ENCODE measurements at places on chromosomes 11 and 22. TPM values are rescaled to one million over a fixed set of nuclear protein-coding genes. Genes with fewer than 3 reads are reported as not detected.

RFPL1 gene
- total RNA-seq, result not detected

PATE2 gene
- 0.18 TPM for total RNA-seq

SCGB1A1 gene
- not detected for total RNA-seq

CWF19L2 gene
- 41.3 TPM for total RNA-seq

KRTAP5-9 gene
- not detected for total RNA-seq

ACTN3 gene
- total RNA-seq, result not detected

FAM181B gene
- total RNA-seq, result 0.25 TPM

MIAT gene
- total RNA-seq, result 0.72 TPM

SCUBE1 gene
- not detected for total RNA-seq

GGTLC2 gene
- not detected for total RNA-seq

SLC22A8 gene
- total RNA-seq, result not detected

APOA5 gene
- total RNA-seq, result not detected

DNA sequence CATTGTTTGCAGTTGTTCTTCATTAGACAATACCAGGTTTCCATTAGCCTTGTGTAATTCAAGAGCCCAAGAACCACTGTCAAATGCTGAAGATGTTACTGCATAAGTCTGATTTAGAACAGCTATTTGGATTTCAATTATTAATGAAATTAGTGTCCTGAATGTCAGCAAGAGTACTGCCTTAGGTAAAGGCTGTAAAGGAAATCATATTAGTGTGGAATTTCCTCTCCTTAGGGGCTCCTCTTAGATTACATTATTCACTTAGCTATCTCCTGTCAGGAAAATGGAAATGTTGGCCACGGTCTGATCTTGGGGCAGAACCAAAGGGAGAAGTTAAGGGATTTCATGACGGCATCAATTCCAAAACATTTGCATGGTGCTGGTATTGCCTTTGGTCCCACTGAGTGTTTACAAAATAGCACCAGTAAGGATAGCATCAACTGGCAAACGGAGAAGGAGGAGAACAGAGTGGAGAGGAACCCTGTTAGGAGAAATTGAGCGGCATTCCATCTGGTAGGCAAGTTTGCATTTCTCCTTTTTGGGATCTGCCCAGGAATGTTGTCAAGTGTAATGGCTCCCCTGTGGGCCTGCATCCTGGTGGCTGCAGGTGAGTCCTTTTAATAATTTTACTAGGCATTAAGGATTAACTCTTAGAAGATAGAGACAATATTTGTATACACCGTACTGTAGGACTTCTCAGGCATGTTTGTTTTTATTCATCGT lies at the start of gene HTR3B:
Gene HTR3B, plus strand, starts transcription at position 418 of the 723 bp plus-strand sequence. Its CDS starts 138 bp downstream, at position 556.
- DNase-seq, result no peak

DNA sequence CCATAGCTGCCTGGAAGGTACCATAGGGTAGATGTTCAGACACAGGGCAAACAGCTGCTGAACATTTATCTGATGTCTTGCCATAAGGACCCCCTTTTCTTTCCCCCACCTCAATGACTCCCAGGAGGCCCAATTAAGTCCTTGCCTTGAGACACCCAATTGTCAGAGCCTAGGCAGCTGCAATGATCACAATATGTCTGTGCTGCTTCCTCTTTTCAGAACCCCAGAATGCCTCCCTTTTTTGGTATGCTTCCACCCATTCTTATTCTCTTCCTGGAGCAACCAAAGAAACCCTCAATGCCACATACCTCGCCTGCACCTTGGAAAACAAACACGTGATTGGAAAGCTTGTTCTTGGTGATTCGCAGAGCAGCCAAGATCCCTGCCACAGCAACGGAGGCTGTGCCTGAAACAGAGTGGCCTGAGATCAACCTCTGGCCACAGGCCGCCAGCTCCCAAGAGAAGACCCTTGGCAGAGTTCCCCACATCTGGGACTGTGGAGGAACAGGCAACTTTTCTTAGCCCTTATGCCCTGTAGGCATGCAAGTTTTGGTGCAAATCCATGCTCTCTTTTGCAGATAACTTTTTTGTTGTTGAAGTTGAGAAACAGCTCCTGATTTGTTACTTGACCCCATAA lies 75.4 kb downstream of the CCDC81 start:
- no peak for DNase-seq

- DNase-seq, result peak; percentile 57
Observed at GRCh38 chr22:22692707-22693530, 48.5 kb downstream of the GGTLC2 start.

GRCh38 chr11:70040869-70041501 lies 37.1 kb upstream of the ANO1 start:
- DNase-seq, result no peak

DNA sequence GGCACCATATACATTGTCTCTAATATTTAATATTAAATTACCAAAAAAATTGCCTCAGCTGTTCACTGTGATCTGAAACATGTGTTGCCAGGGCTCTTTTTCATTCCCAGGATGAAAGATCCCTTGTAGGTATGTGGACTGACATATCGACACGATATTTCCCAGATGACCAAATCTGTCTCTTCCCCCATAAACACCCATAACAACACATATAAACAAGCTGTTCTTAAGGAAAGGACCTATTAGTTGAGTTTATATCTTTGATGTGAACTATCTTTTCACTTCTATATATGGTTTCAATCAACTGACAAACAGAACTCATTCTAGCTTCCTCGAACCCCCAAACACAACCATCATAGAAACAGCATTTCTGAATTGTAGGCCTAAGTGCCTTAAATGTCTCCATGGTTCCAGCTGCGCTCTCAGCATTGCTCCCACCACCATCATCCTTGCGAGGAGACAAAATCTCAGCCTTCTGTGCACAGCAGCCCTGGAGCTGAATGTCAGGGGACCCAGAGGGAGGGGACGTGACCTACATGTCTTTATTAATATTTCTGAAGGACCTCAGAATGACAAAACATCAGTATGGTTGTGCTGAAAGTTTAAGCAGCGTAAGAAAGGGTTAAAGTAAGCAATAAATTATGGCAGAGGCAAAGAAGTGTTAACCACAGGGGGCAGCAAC lies 67.0 kb downstream of the ETS1 start:
- no peak for DNase-seq

DNA sequence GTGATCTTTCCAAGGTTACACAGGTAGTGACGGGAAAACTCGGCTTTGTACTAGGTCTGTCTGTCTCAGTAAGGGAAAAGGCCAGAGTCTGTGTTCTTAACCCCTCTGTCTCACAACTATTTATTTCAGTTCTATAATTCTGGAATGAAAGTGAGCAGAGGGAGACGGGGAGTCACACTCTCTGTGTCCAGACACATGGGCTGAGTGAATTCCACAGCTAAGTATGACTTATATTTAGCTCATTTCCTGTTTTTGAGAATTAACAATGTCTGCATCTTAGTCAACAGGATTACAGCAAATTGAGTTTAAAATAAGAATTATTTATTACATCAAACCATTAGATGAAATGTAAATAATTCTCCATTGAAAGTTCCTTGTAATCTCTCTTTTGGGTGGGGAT lies 62.5 kb upstream of the OR4B1 start:
- peak; percentile 46 for DNase-seq

- peak; percentile 78 for DNase-seq
Observed at GRCh38 chr11:131674051-131674755, 303.8 kb downstream of the NTM start.

DNA sequence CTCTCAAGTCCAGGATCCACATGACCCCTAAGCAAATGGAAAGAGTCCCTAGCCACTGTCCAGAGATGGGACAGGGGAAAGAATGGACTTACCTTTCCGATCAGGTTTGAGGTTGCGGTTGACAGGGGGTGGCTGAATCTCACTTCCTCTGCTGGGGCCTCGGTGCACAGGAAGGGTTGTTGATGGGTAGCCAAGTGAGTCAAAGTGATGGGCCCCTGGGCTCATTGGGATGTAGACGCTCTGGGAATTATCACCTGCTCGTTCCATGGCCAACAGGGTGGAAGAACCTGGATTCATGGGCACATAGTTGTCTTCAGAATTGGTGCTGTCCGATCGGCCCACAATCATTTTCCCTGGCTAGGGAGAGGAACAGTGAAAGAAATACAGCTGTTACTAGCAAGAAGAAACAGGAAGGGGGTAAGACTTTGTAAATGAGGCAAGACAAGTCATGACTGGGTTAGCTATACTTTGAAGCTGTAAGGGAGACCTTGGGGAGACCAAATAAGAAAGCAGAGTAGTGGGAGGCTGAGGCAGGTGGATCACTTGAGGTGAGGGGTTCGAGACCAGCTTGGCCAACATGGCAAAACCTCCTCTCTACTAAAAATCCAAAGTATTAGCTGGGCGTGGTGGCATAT lies 34.7 kb downstream of the USP35 start:
- no peak for DNase-seq

GRCh38 chr22:20524004-20524481 lies 16.6 kb downstream of the MED15 start:
- DNase-seq, result no peak

GRCh38 chr11:36713715-36714114 lies 115.7 kb upstream of the RAG2 start:
- no peak for DNase-seq

- DNase-seq, result peak; percentile 29
Observed at GRCh38 chr11:32892355-32893092, at the start of gene QSER1. TSS of gene QSER1 (plus strand) at chr11:32892811. CDS start at chr11:32893126, 315 bp downstream.

DNA sequence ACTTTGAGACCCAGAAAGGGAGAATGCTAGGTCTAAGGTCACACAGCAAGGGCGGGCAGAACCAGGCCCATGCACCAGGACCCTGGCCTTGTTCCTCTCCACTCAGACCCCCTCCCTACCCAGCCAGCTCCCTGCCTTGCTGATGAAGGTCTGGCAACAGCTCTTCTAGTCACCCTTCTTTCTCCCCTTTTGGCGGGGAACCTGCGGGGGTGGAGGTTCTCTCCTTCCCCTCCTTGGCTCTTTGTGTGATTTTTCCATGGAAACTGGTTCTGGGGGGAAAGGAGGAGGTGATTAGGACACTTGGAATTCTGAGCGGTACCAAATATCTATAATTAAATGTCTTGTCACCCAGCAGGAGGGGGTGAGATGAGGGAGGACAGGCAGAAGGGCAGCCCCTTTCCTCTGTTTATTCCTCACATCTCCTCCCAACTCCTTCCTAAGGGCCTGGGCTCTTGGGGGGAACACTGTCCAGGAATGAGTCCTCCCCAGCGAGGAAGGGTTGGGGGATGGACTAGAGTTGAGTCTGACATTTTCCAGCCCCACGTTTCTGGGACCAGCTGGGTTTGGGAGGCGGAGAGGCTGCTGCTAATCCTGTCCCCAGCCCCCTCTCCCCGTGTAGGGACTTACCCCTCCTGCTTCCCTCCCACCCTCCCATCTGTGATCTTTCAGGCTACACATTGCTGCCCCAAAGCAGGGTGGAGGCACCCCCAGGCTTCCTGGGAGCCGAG lies 7.4 kb downstream of the ARHGEF17 start:
- no peak for DNase-seq

GRCh38 chr11:66299186-66299585 lies 7.5 kb downstream of the TMEM151A start:
- no peak for DNase-seq

DNA sequence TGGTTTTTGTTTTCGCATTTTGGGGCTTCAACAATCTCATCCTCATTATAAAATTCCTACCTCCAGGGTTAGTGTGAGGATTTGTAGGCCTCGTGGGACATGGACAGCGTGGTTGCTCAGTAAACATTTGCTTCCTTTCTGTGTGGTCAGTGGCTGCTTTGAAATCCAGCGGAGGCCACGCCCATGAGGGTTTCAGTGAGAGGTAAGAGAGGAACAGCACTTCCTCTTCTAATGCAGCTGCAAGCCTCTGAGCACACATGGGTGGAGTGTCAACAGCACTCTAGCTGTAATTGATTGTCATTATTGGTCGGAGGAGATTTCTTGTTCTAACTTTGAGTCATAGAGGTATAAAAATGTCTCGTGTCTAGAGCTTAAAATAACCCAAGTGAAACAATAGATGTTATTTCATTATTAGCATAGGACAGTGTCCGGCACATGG lies 6.0 kb upstream of the ARHGAP42 start:
- DNase-seq, result no peak

DNA sequence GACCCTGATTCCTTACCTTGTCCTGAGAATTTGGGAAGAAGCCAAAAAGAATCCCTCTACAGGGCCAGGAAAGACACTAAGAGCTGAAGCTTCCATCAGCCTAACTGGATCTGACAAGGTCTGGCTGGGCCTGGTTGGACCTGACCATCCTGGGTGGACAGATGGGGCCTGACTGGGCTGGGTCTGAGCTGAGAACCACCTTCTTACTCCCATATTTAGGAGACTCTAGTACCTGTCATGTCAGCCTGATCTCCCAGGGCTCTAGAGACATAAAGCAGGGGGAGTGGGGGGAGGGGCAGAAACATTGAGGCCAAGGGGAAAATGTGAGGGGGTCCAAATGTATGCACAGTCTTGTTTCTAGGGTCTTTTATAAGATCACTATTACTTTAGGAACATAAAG lies 129.9 kb downstream of the BUD13 start:
- no peak for DNase-seq

DNA sequence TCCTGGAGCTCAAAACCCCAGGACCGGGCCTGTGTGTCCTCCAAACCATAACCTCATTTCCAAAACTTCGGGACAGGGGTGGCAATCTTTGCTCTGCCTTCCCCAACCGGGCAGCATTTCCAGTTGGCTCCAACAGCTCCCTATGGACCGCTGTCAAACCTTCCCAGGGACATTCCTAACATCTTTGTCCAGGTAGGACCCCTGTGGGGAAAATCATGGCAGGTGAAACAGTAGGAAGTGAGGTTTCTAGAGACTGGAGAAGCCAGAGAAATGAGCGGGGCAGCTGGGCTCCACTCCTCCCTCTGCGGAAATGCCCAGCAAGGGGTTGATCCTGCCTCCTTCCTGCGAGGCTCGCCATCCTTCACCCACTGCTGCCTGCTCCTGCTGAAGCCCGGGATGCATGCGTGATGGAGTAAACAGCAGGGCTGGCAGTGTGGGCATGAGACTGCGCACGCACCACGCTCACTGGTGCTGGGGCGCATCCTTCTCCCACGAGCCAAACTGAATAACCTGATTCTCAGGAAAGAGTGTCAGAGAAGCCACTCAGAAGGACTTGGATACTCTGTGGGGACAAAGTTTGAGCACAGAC lies 136.4 kb downstream of the BUD13 start:
- DNase-seq, result no peak

DNA sequence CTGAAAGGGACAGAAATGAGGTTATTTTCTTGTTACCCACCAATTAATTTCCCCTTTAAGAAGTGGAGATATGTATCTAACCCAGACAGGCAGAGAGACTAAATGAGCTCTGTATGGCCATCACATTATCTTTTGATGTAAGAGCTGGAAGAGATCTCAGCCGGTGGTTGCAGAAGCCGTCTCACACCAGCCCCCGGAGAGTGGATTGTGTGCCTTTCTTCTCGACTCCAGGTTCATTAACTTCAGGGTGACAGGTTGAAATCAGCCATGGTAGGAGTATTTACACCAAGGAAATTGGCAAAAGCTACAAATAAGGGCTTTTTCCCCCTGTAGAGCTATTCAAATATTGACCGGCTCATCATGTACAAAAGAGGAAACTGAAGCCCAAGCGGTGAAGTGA lies 580.3 kb upstream of the CADM1 start:
- DNase-seq, result no peak

DNA sequence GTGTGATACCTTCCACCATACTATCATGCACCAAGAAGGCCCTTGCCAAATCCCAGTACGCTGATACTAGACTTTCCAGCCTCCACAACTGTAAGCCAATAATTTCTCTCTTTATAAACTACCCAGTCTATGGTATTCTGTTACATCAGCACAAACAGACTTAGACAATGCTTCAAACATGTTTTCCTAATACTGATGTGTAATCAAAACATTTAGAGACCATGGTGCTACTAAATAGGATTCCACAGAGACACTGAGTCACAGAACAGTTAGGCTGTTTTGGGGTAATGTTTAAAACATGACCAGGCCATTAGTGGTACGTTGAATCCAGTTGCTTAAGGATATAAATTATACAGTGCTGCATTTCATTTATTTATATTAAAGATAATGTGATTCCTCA lies 103.7 kb downstream of the PICALM start:
- peak; percentile 27 for DNase-seq

All from fibroblast of the aortic adventitia (primary cell).